GM03348 (cell line): ENCODE measurements at places on chromosomes 4 and X.
A peak's percentile ranks its signal among the peaks of the same experiment; 100 is the strongest.

GRCh38 chrX:73446831-73447230 lies at the start of gene CDX4:
Gene CDX4, plus strand, starts transcription at chrX:73447053. Its CDS starts 201 bp downstream, at chrX:73447254.
- no peak for DNase-seq

DNA sequence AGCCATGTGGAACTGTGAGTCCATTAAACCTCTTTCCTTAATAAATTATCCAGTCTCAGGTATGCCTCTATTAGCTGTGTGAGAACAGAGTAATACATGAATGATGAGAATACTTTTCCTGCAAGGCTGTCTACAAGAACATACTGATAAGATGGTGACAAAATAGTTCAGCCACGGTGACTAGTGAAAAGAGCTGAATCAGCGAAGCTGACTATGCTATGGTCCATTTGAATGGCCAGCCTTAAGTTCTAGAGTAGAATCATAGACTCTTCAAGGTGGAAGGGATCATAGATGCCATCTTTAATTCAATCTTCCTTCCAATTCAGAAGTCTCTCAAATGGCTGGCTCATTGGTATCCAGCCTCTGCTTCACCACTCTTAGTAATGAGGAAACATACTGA lies 163.3 kb downstream of the SPANXN1 start:
- DNase-seq, result no peak

GRCh38 chr4:127604949-127605709 lies 27.6 kb upstream of the INTU start:
- peak; percentile 61 for DNase-seq

- DNase-seq, result no peak
Observed at GRCh38 chr4:40281913-40282312, 53.2 kb upstream of the CHRNA9 start.
